Immature natural killer cell (primary cell): ENCODE measurements at places on chromosomes 13 and 19. TPM values are rescaled to one million over a fixed set of nuclear protein-coding genes. Genes with fewer than 3 reads are reported as not detected.

The CEACAM21 gene
- 16.0 TPM for polyA plus RNA-seq

The MAP4K1 gene
- polyA plus RNA-seq: 67.0 TPM

The PLIN5 gene
- not detected for polyA plus RNA-seq

The PODNL1 gene
- polyA plus RNA-seq: not detected

The ZNF285 gene
- polyA plus RNA-seq: 1.6 TPM

The PEAK3 gene
- polyA plus RNA-seq: 0.96 TPM

The LMO7 gene
- 0.96 TPM for polyA plus RNA-seq

The CD22 gene
- not detected for polyA plus RNA-seq

GRCh38 chr19:3068071-3068470, 5.8 kb upstream of the TLE5 start:
- no peak for DNase-seq

- DNase-seq: no peak
Observed at GRCh38 chr13:73077865-73078264, 19.1 kb downstream of the KLF5 start.

DNA sequence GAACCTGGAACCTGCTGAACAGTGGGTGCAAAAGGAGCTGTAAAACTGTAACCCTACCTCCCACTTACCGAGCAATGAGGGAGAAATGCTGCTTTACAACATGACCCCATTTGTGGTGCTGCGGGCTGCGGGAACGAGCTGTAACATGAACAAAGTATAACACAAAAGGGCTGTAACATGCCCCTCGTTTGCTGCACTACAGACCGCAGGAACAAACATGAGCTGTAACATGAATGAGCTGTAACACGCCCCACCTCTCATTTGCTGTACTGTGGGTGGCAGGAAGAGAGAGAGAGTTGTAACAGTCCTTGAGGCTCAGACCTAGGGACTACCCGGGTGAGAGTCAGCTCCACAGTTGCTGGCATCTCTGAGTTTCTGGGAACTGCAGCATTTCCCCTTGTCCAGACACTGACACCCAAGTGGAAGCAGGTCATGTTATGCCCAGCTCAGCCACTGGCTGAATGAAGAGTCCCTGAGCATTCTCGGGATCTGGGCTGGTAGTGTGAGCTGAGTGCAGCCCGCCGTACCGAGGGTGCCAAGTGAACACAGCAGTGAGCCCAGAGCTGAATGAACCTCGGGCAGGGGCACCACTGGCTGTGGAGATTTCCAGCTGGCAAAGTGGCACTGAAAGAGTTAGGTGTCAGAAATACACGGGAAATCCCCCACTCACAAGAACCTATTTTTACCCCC, 1385.3 kb upstream of the SPRY2 start:
- no peak for DNase-seq

DNA sequence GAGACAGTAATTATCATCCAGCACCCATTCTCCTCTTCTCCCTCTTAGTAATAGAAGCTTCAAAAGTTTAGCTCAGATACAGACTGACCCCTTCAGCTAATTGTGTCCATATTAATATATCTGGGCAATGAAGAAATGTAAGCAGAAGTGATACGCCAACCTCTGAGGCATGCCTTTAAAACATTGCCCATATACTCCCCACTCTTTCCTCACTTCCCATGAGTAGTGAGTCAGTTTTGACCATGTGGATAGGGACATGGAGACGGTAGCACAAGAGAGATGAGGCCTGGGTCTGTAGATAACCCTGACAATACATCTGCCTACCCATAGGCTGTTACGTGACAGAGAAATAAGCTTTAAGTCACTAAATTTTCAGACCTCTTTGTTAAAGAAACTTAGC, 147.6 kb downstream of the KCTD12 start:
- no peak for DNase-seq

- DNase-seq: no peak
Observed at GRCh38 chr13:28455580-28456194, 39.2 kb downstream of the FLT1 start.

DNA sequence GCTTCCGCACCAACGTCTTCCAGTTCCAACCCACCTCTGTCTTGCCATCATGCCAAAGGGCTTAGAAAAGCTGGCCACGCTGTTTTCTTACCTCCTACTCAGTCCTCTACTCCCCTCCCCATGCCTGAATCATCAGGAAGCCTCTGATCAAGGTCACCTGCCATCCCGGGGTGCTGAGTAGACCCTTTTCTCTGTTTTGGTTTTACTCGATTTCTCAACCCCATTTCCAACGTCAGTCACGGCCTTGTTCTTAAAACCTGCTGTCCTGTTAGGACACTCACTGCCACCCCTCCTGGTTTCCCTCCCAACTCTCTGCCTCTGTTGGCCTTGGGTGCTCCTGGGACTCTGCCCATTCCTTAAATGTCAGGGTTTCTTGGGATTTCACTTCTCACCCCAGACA, 350.1 kb downstream of the FOXO1 start:
- DNase-seq: no peak

DNA sequence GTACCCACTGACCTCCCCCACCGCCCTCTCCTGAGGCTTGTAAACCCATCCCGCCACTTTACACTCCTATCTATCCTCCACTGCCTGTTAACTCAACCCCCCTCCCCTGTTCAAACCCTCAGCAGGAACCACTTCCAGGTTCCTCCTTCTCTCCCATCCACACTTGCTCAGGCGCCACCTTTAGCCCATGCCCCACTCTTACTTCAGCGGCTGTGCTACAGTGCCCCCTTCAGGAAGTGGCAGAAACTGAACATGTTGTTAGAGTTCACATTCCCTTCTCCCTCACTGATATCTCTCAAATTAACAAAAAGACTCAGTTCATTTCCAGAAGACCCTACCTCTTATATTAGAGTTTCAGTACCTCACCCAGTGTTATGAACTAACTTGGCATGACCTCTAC, 49.4 kb downstream of the ZNF91 start:
- no peak for DNase-seq

DNA sequence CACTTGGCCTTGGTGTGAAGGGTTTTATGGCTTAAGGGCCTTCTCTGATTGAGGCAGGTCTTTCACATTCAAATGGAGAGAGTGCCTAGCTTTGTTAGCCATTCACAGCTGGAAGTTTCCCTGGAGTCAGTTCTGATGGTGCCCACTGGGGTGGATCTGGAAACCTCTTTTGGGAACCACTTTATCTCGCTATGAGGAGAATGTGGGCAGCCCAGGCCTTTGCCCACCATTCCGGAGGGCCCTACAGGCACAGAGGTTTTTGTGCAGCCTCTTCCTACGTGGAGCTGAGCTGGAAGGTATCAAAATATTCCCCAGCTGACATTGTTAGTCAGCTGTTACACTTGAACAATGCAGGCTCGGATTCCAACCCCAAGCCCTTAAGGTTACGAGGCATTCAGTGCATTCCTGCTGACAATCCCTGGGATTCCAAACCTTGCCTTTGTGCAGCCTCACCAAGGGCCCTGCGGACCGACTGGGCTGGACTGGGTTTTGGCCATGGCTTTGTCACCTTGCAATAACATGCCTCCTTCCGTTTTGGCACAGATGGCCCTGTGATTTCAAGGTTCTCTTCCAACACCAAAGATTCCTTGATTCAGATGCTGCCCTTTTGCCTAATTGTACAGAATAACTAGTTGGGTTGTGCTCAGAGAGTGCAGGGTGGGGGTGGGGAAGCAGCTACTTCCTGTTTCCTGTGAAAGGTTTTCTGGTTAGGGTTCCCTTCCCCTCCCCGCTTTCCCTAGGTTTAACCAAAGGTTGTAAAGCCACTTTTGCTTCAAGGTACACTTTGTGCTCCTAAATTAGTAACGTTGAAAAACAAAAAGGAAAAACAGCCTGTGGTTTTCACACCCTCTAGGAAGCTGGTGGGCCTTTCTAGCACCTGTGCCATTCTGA, 27.0 kb downstream of the SAE1 start:
- peak; percentile 33 for DNase-seq

DNA sequence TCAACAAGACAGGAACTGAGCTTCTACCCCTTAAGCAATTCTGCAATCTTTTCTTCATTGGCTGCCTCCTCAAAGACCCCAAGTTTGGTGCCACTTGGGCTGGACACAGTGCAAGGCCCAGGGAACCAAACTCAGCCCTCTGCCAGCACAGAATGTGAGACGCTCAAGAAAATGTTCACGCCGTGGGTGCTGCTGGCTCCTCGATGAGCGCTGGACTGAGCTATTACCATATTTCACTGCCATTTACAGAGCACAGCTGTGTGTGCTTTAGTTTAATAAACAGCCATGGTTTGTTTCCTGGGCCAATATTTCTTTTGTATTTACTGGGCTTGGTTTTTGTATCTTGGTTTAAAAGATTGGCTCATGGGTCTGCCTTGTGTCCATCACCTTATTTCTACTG, 138.8 kb upstream of the VSTM2B start:
- DNase-seq: no peak

DNA sequence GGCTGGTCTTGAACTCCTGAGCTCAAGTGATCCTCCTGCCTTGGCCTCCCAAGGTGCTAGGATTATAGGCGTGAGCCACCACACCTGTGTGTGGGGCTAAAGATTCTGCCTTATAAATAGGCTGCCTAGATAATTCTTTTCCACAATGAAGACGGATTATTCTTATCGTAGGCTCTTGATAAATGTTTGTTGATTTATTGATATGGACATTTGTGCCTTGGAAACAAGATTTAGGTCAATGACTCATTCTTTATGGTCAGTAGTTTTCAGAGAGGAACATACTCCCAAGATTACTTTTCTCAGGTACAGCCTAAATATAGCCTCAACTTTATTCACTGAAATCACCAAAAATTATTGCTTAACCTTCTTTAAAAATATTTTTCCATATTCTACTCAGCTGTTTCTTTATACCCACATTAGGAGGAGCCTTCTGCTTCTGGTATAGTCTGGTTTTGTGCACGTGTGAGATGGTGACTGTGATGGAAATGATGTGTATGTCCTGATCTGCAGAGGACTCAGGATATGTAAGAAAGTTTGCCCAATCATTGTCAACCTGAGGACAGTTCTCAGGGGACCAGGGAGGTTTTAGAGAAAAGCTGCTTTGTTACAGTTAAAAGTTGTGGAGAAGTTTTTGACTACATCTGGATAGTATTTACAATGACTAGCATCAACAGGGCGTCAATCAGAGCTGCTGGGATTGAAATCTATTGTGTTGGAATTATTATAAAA, 208.9 kb downstream of the DNAJC15 start:
- DNase-seq: no peak

DNA sequence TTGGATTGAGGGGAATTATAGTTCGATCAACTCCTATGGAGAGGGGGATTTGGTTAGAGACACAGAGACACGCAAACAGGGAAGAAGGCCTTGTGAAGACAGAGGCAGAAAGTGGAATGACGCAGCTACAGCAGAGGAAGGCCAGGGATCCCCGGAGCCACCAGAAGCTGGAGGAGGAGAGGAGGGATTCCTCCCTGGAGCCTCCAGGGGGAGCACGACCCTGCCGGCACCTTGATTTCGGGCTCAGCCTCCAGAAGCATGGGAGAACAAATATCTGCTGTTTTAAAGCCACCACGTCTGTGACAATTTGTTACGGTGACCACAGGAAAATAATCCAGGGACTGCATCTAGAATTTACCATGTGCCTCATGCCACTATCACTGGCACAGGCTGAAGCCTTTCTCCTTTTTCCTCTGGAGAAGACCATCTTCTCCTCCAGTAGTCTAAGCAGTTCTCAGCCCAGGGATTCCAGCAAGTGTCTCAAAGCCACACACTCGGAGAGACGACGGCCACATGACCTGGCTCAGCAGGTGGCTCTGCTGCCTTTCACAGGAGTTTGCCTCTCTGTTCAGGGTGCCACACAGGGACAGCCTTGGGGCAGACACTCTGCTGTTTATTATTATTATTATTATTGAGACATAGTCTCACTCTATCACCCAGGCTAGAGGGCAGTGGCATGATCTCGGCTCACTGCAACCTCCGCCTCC, 39.9 kb upstream of the CCNE1 start:
- peak; percentile 2 for DNase-seq

- peak; percentile 47 for DNase-seq
Observed at GRCh38 chr19:35641515-35642151, at the start of gene ETV2. TSS of gene ETV2 (plus strand) at chr19:35641745. CDS start at chr19:35642461, 716 bp downstream.

GRCh38 chr19:32415246-32415645, 9.7 kb downstream of the DPY19L3 start:
- no peak for DNase-seq

DNA sequence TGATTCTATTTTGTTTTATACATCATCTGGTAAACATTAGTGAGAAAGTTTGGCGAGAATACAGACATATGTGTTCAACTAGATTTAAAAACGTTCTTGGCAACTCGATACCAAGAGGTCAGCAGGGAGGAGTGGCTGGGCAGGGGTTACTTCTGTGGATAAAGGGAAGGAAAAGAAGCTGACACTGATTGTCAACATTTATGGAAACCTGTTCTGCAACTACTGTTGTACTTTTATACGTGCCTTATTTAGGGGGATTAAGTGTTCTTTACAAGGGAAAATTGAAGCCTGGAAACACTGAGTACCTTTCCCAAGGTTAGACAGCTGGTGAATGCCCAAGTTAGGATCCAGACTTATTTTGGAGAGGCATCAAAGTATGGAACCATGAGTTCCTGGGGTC, 65.0 kb downstream of the MTUS2 start:
- no peak for DNase-seq

DNA sequence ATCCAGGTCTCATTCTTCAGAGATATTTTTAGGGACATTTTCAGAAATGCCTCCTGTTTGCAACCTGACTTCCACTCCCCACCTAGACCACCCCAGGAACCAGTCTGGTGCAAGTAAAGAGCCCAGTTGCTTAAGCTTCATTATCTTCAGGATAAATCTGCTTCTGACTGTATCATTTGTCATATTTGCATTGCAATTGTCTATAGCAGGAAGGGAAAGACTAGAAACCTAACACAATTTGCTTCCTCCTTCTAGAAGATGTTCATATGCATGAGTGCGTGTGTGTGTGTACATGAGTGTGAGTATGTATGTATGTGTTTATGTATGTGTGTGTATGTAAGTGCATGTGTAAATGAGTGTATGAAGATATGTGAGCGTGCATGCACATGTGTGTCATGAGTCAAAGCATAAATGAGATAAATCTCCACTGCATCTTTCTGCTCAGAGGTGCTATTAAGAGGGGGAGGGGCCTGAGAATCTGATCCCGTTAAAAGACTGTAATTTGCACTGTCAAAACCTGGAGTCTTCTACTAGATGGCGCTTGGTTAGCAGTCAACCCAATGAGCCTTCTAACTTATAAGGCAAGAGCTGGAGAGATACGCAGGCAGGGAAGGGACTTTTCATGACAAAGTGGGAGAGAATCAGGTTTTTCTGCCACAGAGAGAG, 178.8 kb upstream of the KL start:
- DNase-seq: no peak

GRCh38 chr19:8592231-8593009, 15.2 kb upstream of the MYO1F start:
- peak; percentile 97 for DNase-seq
